Anterior cingulate cortex (tissue), 58 donors: ENCODE measurements at places on chromosomes 1 and 21.

DNA sequence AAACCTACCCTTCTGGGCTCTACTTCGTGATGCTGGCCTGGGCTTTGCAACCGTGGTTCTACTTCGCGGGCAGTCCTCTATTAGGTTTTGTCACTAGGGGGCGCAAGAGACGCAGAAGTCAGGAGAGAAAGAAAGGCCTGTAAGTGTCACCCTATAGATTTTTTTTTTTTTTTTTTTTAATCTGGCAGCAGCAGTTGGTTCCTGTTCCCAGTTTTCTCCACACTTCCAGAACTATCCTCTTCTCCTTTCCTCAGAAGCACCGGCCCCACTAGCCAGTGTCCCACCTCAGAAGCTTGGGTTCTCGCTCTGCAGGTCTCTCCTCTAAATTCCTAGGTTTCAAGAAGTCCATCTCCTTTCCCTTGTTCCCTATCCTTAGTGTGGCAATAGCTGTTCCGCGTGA is 9.1 kb upstream of the LCE2D start:
- peak; percentile 28 for DNase-seq

DNA sequence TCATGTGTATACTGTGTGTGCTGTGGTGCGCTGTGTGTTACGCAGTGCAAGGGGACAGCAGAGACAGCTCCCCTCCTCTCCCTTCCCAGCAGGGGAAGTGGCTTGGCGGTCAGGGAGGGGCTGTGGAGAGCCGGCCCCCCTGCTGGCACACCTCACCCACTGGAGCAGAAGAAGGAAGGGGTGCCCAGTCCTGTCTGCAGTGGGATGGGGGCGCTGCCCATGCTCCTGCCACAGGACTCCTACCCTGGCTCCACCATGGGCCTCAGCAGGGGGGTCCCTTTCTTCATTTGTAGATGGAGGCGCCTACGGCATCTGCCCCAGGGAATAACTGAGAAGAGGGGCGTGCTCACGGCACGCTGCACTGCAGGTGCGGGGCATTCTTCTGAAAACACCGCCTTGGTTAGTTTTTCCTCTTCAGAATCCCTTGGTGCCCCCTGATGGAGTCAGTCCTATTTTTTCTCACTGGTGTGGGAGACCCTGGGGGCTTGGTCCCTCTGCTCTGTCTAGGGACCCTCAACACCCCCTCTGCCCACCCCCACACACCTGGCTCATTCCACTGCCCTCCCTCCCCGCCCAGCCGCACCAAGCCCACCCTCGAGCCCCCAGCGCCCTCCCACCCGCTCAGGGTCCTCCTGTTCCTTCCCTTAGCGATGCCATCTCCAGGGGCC is 13.8 kb upstream of the LDLRAP1 start:
- DNase-seq, result no peak

DNA sequence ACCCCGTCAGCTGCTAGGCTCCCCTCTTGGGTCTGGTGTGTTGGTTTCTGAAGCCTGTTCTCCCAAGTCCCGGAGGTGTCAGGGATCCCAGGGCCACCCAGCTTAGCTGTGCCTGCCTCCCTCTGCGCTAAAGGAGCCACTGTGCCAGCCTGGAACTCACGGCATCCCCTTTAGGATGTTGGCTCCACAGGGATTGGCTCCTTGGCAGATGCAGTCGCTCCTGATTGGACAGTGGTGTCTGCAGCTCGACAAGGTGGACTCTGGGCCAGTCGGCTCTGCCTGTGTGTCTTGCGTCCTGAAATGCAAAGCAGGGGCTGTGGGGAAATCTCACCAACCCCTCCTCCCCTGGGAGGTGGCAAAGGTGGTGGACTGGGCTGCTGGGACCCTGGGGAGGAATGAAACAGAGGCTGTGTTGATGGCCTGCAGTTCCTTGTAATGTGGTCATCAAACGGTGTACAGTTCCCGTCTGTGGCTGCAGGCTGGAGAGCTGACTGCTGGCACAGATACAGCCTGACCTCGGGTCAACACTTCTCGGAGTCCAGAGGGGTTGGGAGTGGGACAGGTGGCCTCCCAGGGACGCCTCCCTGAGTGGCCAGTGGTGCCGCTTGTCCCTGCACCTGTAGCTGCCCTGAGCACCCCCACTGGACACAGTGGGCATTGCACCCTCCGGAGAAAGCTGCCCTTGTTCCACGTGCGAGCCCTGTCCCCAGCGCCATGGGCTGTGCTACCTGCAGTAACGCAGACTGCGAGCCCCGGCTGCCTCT is 11.5 kb upstream of the KCNAB2 start:
- DNase-seq, result peak; percentile 67

DNA sequence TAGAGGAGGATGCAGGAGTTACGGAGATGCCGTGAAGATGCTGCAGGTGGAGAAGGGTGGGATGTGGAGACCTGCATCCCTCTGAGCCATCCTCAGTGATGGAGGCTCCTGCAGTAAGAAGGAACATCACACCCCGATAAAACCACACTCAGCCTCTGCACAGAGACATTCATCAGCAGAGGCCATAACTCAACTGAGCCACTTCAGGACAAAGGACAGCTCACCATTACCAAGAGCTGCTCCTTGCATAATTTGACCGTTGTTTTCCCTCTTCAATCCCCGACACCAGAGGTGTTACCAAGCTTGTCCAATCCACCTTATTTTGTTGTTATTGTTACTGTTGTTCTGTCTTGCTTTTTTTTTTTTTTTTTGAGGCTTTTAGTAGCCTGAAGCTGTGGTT is 543.9 kb downstream of the AJAP1 start:
- no peak for DNase-seq

- DNase-seq, result no peak
Measured at GRCh38 chr1:151718011-151718431, 1.4 kb upstream of the CELF3 start.

DNA sequence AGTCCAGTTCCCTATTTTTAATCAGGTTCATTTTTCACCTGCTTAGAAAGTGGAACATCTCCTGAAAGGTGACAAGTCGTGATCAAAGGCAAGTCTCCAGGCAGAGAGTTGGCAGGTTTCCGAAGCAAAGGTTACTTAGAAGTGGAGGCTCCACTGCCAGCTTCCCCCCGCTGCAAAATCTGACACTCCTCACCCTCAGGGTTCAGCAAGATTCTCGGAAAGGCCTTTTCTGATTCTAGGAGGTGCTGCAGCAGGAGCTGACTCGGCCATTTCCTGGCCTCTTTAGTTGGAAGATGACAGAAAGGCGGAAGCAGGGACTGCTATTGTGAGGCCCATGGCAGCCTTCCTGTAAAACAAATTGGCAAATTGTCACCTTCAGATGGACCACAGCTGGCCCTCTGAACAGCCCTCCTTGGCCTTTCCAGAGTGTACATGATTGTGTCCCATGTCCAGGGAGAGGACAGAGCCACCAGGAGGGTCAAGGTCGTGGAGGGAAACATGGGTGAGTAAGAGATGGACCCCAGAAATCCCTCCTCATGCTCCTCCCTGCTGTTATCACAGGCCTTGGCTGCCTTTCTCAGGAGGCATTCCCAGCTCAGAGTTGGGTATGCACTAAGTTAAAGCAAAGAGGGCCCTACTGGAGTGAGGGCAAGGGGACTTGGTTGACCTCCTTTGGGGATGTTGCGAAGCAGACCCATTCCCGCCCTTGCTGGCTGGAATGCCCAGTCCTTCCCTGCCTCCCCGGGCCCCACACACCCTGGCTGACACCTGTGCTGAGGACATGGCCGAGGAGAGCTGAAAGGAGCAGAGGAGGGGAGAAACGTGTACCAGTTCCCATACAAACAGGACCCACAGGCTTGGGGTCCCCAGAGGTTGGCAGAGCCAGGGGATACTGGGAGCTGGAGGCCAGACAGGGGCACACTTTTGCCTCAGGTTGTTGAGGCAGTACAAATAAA is 115.5 kb upstream of the IRF2BP2 start:
- peak; percentile 41 for DNase-seq

DNA sequence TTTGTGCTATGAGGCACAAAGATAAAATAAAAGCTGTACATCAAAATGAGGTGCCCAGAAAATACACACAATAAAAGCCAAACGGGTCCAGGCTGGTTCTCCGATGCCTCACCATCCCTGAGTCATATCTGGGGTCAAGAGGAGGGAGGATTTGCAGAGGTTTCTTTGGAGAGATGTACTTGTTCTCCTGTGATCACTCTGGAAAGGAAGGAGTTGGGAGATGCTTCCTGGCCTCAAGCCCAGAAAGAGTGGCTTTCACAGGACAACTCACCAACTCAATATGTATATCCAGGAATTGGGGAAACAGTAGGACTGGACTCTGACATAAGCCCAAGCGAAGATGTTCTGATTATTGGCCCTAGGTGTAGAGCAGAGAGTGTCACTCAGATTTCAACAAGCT is 51.9 kb downstream of the DIPK1A start:
- DNase-seq, result no peak

GRCh38 chr1:58699011-58699762 is 675 bp downstream of the MYSM1 start:
- DNase-seq, result no peak

DNA sequence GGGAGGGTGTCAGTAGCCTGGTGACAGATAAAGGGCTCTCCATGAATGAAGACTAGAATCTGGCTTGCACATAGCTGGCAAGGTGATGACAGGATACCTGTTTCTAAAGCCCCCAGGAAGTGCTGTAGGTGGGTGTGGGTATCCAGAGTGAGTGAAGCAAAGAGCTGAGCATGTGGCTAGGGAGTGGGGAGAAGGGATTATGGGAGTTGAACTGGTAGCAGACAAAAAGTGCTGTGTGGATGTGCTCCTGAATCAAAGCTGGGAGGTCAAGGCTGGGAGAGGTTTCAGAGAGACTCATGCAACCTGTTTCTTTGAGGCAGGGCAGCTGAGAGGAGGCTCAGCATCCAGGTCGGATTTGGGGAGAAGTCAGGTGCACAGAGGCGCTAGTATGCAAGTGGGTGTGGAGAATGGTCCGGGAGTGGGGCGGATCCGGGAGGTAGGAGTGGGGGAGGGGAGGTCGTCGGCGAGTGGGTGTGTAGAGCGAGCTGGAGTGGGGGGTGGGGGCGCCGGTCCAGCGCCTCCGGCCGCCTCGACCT is 600 bp downstream of the ASTN1 start:
- no peak for DNase-seq

DNA sequence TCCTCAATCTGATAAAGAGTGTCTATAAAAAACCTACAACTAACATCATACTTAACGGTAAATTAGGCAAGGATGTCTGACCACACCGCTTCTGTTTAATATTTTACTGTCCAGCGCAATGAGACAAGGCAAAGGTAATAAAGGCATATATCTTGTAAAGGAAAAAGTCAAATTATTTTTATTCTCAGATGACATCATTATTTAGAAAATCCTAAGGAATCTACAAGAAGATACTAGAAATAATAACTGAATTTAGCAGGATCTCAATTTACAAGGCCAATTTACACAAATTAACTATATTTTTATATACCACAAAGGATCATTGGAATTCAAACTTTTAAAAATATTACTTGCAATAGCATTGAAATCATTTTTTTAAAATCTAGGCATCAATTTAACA is 29.4 kb downstream of the GJA4 start:
- no peak for DNase-seq

DNA sequence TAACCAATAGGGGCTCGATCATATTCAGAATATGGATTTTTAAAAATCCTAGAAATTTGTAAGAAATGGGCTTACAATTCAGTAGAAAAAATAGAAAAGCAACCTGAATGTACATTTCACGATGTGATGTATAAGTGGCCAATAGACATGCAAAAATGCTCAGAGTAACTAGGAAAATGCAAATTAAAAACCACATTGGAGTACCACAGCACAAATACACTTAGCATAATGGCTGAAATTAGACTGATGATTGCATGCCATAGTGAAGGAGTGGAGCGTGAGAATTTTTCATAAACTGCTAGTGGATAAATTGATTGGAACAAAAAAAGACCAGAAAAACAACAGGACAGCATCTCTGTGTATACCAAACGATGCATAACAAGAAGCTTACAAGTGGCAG is 102.3 kb downstream of the DYRK1A start:
- no peak for DNase-seq

DNA sequence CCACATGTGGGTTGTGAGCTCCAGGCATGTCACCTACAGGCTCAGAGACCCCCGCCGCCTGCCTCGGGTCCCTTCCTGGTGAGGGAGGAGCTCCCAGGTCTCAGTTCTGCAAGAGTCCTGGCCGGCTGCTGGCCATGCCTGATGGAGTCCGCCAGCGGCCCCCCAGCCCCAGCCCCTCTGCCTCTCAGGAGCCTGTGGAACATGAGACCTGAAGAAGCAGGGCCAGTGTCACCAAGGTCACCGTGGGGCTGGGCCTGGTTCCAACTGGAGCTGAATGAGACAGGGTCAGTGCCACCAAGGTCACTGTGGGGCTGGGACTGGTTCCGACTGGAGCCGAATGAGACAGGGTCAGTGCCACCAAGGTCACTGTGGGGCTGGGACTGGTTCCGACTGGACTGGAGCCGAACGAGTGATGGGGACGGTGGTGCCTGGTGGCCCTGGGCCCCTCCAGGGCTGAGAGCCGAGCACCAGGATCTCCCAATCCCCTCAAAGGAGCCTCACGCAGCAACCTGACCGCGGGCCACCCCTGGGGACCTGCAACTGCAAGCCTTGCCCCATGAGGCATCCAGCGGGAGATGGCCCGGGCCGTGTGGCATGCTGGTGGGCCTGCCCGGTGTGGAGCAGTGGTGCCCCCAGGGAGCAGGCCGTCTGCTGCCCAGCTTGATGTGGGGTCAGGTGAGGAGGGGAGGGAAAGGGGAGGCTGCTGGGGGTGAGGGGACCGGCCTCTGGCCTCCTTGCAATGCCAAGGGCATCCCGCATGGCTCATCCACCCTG is 14.5 kb upstream of the PTTG1IP start:
- no peak for DNase-seq

- no peak for DNase-seq
Measured at GRCh38 chr1:216531263-216532239, 108.3 kb upstream of the USH2A start.

DNA sequence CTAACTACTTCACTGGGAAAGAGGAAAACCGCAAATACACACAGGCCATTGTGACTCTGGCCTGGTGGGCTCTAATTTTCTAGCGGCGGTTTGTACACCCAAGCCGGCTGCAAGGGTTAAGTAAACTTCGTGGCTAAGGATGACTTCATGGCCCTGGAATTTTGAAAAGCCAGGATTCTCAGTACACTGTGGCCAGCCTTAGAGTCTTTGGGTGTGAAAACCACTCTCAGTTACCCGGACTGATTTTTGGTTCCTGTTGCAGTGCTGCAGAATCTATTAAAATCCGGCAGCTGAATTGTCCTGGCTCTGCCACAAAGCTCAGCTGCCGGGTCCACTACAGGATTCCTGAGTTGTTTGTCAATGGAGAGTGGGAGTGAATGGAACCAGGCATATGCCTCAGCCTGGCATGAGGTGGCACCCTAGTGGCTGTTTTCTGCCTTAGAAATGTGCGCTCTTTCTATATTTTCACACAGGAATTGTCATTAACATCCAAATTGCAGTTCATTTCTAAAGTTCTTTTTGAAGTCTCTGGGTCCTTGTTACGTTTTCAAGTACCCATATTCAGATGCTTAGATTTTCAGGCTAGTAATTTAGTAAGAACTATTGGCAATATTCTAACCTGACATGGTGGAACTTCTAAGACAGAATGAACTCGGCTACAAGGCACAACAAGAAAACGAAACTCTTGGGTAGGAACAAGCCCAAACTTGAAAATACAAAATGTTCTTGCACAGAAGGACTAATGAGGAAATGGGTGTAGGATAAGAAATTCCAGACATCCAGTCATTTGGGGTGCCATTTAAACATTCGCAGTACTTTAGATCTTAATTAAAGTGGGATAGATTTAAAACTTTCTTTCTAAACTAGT is 255.9 kb downstream of the NFIA start:
- DNase-seq, result peak; percentile 55
